ENCODE measurements at places on chromosomes 12 and 14. TPM values are rescaled to one million over a fixed set of nuclear protein-coding genes. Genes with fewer than 3 reads are reported as not detected.

DNA sequence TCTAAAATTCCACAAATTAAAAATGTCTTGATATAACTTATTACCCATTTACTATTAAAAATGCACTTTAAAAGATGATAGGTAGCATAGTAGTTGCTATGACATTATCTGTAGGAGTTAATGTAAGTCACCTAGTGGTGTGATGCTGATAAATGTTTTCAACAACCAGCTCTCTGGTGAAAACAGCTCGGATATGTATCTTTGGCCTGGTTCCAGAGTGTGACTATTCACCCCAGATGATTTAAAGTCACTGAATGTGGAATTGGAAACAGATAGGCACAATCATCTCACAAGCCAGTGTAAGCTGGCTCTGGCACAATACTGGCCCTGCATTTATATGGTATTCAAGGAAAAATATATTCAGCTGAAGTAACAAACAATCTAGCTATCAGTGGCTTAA is 9.2 kb upstream of the CCDC196 start:
- DNase-seq, result no peak

GRCh38 chr12:53966085-53966384 is 6.9 kb upstream of the HOXC11 start:
- no peak for DNase-seq

DNA sequence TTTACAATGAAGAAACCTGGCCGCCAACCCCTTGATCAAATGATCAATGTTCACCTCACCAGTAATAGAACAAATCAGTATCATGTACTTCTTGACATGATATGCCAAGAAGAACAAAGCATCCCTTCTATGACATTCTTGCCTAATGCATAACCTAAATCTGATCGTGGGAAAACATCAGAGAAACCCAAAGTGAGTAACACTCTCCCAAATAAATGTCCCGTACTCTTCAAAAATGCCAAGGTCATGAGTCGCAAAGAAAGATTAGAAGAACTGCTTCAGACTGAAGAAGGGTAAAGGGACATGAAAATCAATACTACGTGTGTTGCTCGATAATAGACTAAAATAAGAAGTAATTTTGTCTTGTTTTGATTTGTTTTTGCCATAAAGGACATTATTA is 11.4 kb upstream of the SLC25A3 start:
- no peak for DNase-seq

GRCh38 chr14:96911499-96912149 is 114.4 kb downstream of the VRK1 start:
- DNase-seq, result no peak

DNA sequence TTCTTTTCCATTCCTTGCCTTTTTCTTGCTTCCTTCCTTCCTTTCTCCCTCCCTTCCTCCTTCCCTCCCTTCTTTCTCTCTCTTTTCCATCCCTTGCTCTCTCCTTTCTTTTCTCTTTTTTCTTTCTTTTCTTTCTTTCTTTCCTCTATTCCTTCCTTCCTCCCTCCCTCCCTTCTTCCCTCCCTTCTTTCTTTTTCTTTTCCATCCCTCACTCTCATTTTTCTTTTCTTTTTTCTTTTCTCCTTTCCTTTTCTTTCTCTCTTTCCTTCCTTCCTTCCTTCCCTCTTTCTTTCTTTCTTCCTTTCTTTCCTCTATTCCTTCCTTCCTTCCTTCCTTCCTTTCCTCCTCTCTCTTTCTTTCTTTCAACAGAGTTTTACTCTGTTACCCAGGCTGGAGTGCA is 35.1 kb upstream of the PPP4R3A start:
- DNase-seq, result no peak

GRCh38 chr12:89250213-89250612 is 102.1 kb downstream of the DUSP6 start:
- no peak for DNase-seq

- DNase-seq, result no peak
These were observed 10.2 kb upstream of the LLPH start for GRCh38 chr12:66140731-66141130.

DNA sequence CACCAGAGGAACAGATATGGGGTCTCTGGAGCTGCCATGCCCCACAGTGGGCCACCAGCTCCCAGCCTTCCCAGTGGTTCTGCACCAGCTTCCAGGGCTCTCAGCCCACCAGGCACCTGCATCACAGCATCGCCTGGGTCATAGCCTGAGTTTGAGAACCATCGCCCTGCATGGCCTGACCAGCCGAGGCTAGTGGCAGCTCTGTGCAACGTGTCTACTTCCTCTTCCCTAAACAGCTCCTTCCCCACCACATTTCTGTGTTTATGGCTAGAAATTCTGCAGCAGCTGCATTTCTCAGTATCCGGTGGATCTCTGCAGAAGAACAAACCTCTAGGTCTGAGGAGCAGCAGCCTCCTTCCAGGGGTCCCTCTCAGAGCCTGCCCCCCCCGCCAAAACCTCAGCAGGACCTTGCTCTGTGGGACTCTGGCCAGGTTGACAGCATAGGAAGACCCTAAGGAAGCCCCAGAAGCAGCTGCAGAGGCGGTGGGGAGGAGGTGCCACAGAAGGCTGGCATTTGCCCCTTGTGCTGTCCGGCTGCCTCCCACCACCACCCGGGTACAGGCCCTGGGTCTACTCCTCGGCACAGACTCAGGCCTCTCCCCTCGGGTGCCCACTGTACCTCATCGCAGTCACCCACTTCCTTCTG is 47.7 kb downstream of the PSMA6 start:
- no peak for DNase-seq

- DNase-seq, result no peak
These were observed 7.3 kb upstream of the RCOR1 start for GRCh38 chr14:102584871-102585869.

DNA sequence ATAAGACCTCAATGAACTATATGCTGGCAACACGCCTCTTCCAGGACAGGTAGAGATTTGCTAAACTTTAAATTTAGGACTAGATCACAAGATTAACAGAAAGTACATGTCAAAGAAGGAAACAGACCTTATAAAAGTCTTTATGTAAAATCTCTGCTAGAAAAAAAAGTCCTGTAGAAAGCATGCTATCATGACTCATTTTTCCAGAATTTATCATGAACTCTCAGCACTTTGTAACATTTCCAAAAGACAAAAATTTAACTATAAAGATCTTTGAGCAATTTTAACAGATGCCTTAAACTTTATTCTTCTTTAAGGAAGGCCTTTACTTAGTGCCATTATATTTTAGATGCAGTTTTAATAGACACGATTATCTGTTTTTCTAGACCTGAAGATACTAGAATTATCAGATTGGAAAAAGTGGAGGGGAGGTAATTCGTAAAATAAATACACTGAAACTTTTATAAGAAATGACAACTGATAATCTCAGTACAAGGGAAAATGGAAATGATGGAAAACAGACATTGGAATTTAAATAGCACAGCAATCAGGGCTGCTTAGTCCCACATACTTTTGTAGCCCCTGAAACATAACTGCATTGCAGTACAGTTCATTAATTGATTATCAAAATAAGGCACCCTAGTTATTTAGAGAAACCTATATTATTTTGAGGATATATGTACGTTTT is 92.0 kb downstream of the TTLL5 start:
- DNase-seq, result no peak

DNA sequence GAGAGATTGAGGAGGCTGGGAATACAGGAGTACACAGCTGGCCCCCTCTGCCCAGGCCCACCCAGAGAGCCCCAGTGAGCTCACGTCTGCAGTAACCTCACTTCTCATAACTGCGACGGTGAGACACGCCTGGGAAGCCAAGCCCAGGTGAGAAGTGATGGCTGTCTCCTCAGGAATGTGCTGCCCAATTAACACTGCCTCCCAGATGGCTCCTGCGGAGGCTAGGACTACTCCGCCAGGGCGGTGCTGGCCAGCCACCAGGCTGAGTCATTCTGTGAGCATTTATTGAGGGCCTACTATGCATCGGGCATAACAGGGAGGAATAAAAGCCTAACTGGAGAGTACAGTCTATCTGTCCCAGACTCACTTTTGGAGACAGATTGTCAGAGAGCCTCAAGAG is 9.3 kb upstream of the TMEM106C start:
- DNase-seq, result no peak

DNA sequence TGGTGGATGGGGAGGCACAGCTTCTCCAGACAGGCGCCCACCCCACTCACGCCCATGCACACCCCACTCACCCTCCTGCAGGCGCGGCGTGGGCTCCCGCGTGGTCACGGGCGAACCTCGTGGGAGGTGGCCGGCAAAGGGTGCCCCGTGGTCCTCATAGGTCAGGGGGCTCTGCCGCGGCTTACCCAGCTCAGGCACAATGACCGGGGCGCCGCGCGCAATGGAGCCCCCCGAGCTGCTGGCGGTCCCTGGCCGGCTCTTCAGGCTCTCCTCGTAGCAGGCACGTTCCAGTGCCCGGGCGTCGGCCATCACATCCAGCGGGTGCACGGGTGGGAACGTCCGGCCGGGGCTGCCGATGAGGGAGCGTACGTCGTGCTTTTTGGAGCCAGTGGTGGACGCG is 49.6 kb downstream of the RFLNA start:
- no peak for DNase-seq

DNA sequence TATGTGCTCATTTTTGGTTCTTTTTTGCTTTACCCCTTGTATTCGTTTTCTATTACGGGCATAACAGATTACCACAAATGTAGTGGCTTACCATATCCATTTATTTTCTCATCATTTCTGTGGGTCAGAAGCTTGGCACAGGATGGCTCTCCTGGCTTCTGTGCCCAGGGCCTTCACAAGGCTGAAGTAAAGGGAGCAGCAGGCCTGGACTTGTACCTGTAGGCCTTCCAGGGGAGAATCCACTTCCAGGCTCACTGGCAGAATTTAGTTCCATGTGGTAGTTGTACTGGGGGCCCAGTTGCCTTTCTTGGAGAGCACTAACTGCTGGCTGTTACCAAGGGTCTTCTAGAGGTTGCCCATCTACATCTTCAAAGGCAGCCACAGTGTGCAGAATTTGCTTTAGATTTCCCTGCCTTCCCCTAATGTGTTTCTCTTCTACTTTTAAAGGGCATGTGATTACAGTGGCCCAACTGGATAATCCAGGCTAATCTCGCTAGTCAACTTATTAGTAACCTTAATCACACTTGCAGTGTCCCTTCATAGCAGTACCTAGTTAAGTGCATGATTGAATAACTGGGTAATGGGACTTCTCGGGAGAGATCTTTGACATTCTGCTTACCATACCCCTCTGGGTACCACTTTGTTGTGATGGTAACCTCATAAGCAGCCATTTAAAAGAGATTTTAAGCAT is 67.0 kb downstream of the CRADD start:
- no peak for DNase-seq

DNA sequence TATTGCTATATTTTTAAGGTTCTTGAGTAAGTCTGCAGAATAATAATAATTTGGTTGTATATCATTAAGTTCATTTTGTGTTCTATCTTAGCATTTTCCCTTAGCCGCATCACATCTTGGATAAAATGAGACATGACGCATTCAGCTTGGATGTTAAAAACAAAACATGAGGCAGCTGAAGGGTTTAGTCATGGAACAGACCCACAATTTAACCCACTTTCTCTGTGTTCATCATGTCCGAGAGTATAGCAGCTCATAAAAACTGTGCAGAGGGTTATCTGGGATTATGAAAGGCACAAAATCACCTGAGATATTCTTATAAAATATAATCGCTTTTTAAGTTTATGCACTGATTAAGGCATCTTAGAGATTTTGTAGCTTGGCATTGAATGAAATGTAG is 219.3 kb downstream of the TRHDE start:
- DNase-seq, result no peak

DNA sequence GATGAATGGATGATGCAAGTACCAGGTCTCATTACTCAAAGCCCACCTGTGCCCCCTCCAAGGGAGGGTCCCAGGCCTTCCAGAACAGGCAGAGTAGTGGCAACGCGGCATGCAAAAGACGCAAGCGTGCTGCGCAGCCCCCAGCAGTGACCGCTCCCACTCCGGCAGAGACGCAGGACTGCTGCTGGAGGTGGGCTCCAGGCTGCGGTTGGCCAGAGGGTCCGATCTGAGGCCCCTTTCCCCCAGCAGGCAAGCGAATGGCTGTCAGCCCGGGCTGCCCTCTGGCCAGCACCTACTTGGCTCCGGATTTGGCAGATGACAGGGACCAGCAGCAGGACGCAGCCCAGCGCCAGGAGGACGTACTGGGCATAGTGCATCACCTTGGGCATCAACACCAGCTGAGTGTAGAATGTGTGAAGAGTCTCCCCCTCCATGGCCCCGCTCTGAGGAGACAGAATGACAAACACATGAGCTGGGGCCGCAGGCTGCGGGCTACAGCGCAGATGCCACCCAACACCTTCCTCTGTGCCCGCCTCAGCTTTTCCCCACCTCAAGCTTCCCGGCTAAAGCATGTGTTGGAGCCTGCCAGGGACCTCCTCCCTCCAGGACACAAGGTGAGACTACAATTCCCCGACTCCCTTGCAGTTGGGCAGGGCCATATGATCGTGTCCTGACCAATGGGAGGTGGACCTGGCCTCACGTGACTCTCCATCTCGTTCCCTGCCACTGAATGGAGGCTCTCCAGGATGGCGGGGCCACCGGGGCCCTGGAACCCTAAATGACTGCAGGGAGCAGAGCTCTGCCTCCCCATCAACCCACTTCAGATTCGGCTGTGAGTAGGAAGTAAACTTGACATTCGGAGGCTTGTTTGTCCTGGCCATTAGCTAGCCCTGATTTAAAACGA is 77.4 kb downstream of the SCARB1 start:
- peak; percentile 87 for DNase-seq

DNA sequence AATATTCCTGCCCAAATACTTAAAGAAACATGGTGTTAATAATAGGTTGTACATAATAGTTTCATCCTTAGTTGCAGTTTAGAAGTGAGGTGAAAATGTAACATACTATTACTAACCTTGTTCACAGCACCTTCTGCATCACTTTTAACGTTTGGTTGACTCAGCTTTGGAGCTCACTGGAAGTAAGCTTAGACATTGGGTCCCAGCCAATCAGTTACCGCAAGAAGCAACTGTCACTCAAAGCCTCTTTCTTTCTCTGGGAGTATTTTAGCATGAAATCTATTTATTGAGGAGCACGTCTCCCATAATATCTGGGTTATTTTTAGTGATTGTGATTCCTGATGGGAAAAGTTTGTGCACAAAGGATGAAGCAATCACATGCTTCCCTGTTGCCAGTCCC is 472.6 kb downstream of the SNAPC1 start:
- no peak for DNase-seq

DNA sequence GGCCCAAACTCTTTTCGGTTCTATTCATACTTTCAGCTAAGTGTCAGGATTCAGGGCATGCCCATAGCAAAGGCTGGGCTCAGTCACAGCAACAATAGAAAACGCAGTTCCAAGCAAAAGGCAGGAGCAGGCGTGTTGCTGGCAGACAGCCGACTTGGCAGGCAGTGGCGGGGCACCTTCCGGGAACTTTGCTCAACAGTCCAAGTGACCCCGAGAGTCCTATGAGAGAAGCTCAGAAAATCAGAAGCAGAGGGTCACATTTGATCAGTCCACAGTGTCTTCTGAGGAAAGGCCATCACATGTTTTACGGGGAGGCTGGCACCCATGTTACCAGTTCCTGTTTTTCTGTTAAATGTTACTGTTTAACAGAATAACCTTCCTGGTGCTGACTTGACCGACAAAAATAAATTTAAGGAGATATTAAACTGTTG is 115.0 kb downstream of the DACT1 start:
- DNase-seq, result peak; percentile 52

ADCY6 gene
- total RNA-seq, result 75.8 TPM

KRT74 gene
- not detected for total RNA-seq

KCNA1 gene
- 0.61 TPM for total RNA-seq

BMAL2 gene
- 6.3 TPM for total RNA-seq

SINHCAF gene
- total RNA-seq, result 146 TPM

DHRS2 gene
- total RNA-seq, result 0.28 TPM

SDR9C7 gene
- not detected for total RNA-seq

TMEM119 gene
- total RNA-seq, result 102 TPM

LBHD2 gene
- total RNA-seq, result not detected

C12orf56 gene
- total RNA-seq, result not detected

FAM186B gene
- 0.30 TPM for total RNA-seq

MMP19 gene
- total RNA-seq, result 5.6 TPM

PLEKHD1 gene
- total RNA-seq, result not detected

Measured in uterus (tissue), 4 donors.